ENCODE measurements at places on chromosomes 2 and 18.
A peak's percentile ranks its signal among the peaks of the same experiment; 100 is the strongest.

DNA sequence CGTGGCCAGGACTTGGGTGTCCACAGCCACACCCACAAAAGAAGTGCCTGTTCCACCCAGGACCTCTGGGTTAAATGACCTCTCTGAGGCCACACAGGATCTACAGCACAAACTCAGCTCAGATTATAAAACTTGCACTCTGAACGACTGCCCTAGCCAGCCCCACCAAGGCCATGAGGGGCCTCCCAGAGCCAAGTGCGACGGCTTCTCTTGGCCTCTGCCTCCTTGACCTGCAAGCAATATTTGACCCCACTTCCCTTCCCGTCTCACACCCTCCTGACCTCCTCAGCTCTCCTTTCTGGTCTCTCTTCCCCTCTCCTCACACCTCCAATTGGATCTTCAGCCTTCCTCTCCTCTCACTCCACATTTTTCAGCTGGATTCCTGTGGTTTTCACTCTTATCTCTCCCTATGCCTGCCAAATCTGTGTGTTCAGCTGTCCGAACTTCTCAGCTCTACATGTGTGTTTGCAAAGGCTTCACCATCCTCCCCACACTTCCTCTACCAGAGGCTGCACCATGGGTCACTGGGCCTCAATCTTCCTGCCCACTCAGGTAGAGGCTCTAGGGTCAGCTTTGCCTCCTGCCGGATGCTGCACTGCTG is 25.3 kb upstream of the STEAP3 start:
- no peak for DNase-seq

- no peak for DNase-seq
Observed at GRCh38 chr18:34196256-34196655, 28.5 kb downstream of the NOL4 start.

- no peak for DNase-seq
Observed at GRCh38 chr18:59719544-59720181, 22.4 kb upstream of the CCBE1 start.

DNA sequence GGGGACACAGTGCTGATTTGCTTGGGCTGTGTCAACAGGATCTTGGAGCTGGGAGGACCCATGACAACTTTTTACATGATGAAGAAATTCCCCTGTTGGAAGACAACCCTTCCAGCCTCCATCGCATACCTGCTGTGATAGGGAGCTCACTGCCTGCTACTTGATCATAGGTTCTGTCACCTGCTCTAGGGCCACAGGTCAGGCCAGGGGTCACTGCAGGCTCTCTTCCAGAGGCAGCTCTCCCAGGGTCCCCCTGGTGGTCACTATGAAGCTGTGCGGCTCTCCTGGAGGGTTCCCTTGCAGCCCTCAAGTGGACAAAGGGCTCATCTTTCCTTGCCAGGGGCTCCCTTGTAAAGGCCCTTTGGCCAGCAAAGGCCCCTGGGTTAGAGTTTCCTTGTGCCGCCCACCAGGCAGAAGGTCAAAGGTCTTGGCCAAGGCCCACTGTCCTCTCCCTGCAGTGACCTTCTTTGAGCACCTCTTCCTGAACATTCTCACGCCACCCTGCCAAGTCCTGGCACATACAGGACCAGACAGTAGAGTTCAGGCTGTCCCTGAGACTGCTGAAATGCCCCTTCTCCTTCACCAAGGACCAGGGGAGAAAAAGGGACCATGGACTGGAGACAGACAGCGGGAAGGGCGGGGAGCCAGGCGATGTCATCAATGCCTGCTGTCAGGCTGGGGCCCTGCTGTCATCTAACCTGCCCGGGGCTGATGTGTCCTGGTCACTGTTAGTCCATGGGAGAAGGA is 345.1 kb downstream of the DYSF start:
- no peak for DNase-seq

GRCh38 chr2:98835831-98836385 is 100.1 kb downstream of the CRACDL start:
- DNase-seq, result peak; percentile 40

- DNase-seq, result no peak
Observed at GRCh38 chr18:3340682-3341097, 78.8 kb downstream of the MYL12B start.

DNA sequence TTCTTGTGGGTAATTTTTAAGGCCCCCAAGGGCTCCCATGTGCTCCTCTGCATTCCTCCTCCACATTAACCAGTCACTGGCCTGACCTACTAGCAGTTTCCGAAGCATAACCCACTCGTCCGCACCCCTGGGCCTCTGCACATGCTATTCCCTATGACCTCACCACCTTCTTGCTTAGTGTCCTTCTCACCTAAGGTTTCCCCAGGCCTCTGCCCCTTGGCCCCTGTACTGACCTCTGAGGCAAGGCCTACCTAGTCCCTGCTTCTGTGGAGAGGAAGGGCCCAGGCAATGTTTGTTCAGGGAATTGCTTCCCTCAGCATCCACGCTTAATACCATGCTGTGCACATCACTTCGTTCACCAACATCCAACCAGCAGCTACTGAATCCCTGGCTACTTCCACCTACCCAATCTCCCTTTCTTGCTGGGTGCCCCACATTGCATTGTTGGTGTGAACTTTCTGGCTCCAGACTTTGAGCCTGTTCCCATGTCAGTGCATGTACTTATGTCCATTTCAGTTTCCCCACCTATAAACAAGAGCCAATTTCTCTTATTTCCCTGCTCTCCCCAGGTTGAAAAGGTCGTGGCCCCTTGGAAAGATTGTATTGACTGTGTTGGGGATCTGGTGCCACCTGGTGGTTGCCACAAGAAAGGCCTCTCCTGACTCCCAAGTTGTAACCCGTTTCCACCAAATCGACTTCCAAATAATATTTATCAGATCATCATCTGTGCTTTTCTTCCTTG is 19.2 kb upstream of the TMEM177 start:
- peak; percentile 2 for DNase-seq
